ENCODE measurements at places on chromosomes 12 and 14.

DNA sequence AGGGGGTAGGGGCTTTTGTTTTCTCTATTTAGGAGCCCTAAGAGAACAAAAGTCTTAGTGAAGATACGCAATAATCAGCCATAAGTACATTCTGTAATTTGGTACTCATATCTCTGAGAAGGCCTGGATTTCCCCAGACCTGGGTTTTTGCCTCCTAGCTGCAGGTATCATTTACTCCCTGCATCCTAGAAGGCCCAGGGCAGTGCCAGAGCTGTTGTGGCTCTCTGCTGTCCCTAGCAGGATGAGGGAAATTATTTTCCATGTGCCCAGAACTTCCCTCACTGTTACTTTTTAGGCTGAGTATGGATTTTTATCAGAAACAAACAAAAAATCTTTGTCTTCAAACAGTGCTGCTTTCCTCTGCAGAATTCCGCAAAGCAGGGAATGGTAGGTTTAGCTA, 192.5 kb upstream of the SYT1 start:
- H3K4me1 ChIP-seq = no peaks in the 10 kb centered on the region
- no peak for DNase-seq
- H3K27ac ChIP-seq = no peak overlapping the region
- H3K27me3 ChIP-seq = no peaks in the 10 kb centered on the region
- H3K4me3 ChIP-seq = no peak overlapping the region
- no peaks in the 10 kb centered on the region for H3K36me3 ChIP-seq

DNA sequence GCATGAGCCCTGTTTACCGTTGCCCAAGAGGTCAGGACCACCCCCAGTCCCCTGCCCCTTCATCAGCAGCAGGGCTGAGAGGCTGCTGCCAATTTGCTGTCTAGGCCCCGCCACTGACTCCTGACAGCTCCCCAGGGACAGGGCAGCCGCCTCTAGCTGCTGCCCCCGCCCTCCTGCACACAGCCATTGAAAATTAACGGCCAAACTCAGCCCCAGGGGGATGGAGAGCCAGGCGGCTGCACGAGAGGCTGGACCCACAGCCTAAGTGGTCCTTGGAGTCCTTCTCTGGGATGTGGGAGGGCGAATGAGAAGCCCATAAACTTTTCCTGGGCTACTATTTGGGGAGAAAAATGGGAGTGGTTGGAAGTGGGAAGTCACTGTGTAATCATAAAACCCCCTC, 4.6 kb downstream of the FOXN4 start:
- H3K36me3 ChIP-seq = no peaks in the 10 kb centered on the region
- no peak for DNase-seq
- no peak overlapping the region for H3K4me3 ChIP-seq
- no peak overlapping the region for H3K27ac ChIP-seq
- H3K27me3 ChIP-seq = peaks cover 52% of the 10 kb centered on the region
- H3K4me1 ChIP-seq = peaks cover 5% of the 10 kb centered on the region

DNA sequence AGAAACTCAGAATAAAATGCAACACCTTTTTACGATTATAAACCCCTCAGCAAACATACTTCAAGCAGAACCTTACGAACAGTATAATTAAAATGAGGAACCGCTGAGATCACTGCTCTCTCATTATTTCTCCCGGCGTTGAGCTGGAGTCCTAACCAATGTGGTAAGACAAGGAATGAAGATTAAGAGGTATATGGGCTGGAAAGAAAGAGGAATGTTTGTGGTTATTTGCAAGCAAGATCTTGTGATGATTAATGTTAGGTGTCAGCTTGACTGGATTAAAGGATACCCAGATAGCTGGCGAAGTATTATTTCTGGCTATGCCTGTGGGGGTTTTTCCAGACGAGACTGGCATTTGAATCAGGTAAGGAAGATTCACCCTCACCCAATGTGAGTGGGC, 10.3 kb upstream of the ZNF84 start:
- no peak overlapping the region for H3K4me3 ChIP-seq
- H3K27ac ChIP-seq = no peak overlapping the region
- DNase-seq = no peak
- no peaks in the 10 kb centered on the region for H3K27me3 ChIP-seq

DNA sequence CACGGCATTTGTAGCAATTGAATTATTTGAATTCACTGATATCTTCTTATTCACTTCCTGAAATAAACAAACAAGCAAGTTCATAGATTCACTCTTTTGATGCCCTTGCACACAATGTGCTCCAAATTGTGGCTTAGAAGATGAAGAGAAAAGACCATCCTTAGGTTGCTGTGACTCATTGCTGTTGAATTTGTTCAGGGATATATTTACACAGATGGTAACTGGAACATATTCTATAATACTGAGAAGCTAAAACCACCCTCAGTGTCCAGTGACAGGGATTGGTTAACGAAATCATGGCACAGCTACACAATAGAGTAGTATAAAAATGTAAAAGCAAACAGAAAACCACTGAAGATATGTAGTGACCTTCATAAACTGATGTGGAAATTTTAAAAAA, 3.1 kb downstream of the PRB4 start:
- H3K4me3 ChIP-seq = no peak overlapping the region
- H3K4me1 ChIP-seq = no peaks in the 10 kb centered on the region
- no peak overlapping the region for H3K27ac ChIP-seq
- no peaks in the 10 kb centered on the region for H3K36me3 ChIP-seq
- no peaks in the 10 kb centered on the region for H3K27me3 ChIP-seq
- DNase-seq = no peak

- peaks cover 7% of the 10 kb centered on the region for H3K4me1 ChIP-seq
- no peaks in the 10 kb centered on the region for H3K27me3 ChIP-seq
- H3K4me3 ChIP-seq = no peak overlapping the region
- no peak for DNase-seq
- H3K27ac ChIP-seq = no peak overlapping the region
- H3K36me3 ChIP-seq = peaks cover 2% of the 10 kb centered on the region
These were observed 149.4 kb downstream of the FOXN3 start for GRCh38 chr14:89267656-89268055.

DNA sequence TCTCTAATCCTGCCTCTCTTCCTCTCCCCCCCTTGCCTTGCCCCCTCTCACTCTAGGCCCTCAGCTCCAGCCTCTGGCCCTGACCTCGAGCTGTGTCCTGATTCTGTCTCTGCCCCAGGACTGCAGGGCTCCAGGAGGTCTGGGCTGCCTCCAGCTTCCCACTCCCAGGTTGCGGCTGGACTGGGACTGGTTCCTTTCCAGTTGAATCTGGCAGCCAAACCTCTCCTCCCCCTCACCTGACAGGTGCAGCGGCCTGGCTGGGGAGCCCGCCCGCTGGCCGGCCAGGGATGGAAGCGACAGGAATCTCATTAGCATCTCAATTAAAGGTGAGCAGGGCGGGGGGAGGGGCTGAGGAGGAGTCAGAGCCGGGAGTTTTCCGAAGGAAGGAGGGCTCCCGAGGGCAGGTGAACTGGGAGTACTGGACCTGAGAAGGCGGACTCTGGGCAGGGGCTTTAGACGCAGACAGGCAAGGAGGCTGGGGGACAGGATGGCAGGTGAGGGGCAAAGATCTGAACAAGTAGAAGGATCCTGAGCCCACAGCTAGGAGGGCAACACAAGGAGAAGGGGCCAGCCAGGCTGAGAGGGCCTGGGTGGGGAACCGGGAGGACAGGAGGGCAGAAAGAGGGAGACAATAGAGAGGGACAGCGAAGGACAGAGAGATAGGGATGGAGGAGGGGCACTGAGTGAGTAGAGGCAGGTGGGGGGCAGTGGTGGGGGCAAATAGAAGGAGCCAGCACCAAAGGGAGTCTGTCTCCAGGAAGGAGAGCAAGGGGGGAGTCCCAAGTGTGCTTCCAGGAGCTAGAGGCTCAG, at the start of gene SCNN1A:
Gene SCNN1A, minus strand, starts transcription at position 295 of the 810 bp plus-strand sequence. CDS start 780 bp downstream, outside the sequence.
- no peaks in the 10 kb centered on the region for H3K36me3 ChIP-seq
- H3K27ac ChIP-seq = no peak within 1 kb of the TSS
- H3K27me3 ChIP-seq = no peaks in the 10 kb centered on the region
- peaks cover 15% of the 10 kb centered on the region for H3K4me1 ChIP-seq
- no peak for DNase-seq
- H3K4me3 ChIP-seq = no peak within 1 kb of the TSS

DNA sequence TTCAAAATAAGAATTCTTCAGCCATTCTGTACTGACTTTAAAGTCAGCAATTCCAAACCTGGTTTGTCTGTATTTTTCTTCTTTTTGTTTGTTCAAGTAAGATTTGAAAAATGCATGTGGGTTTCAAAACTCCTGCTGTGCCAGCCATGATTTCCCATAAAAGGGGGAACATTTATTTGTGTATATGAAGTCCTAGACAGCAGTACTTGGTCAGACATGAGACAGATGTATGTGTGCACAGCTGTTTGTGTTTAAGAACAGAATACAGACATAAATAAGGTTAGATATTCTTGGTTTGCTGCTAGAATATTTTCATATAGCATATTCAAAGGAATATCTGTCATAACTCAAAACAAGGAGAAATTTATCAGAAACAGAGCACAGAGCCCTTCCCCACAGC, 236.0 kb downstream of the ADAMTS20 start:
- H3K4me1 ChIP-seq = no peaks in the 10 kb centered on the region
- H3K4me3 ChIP-seq = no peak overlapping the region
- H3K36me3 ChIP-seq = no peaks in the 10 kb centered on the region
- no peak for DNase-seq

DNA sequence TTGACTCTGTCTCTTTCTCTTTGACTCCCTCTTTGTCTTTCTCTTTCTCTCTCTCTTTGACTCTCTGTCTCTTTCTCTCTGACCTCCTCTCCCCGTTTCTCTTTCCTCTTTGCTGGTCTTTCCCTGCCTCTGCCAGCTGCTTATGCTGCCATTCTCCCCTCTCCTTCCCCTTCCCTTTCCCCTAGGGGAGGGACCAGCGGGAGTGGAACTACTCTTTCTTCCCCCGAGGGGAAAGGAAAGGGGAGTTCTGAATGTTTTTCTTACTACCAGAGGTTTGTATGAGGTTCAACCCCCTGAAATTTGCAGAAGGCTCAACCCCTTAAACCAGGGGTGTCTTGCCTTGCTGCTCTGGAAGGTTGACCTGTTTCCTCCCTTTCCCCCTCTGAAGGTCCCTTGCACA, 24.7 kb upstream of the RNASE1 start:
- no peaks in the 10 kb centered on the region for H3K27me3 ChIP-seq
- no peak overlapping the region for H3K4me3 ChIP-seq
- H3K36me3 ChIP-seq = no peaks in the 10 kb centered on the region
- no peaks in the 10 kb centered on the region for H3K4me1 ChIP-seq

DNA sequence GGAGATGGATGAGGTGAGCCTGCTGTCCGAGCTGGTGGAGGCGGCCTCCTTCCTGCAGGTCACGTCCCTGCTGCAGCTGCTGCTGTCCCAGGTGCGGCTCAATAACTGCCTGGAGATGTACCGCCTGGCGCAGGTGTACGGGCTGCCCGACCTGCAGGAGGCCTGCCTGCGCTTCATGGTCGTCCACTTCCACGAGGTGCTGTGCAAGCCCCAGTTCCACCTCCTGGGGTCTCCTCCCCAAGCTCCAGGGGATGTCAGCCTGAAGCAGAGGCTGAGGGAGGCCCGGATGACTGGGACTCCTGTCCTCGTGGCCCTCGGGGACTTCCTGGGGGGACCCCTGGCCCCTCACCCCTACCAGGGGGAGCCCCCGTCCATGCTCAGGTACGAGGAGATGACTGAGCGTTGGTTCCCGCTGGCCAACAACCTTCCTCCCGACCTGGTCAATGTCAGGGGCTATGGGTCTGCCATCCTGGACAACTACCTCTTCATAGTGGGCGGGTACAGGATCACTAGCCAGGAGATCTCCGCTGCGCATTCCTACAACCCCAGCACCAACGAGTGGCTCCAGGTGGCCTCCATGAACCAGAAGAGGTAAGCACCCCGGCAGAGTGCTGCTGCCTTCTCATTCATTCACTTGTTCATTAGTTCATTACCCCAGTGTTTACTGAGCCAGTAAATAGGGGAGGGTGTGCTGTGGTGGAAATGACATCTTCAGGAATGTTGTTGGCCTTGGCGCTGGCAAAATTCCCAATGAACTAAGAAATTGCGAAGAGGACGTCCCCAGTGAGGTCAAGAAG, 774 bp upstream of the MANSC4 start:
- no peaks in the 10 kb centered on the region for H3K27me3 ChIP-seq
- H3K36me3 ChIP-seq = peaks cover 8% of the 10 kb centered on the region
- H3K27ac ChIP-seq = peak overlapping the region; percentile 84

DNA sequence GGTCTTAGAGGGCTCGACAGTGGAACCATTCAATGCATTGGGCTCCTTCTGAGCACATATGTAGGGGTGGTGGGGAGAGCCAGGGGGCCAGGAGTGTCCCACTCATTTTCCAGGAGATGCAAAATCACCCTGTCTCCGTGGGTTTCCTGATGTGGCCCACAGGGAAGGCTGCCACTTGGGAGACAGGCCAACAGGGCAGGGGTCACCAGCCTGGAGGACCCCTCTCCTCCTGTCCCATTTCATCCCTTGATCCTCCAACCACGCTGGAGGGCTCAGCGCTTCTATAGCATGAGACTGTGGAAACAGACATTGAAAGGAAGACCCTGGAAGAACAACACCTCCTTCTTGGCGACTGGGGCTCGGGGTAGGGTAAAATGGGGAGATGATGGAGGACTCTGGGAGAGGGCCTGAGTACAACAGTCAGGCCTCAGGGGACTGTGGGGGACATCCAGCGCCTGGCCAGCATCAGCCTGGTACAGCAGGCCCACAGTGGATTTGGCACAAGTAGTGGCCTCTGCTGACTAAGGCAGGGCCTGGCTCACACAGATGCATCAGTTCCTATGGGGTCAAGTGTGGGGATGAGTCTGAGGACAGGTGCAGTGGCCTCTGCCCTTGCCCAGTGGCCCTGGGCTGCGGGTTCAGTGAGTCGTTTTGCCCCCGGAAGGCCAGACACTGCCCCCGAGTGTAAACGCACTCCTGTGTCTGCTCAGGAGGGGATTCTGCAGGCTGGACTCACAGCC, 68.0 kb downstream of the PRIMA1 start:
- DNase-seq = no peak
- peaks cover 10% of the 10 kb centered on the region for H3K4me1 ChIP-seq
- H3K36me3 ChIP-seq = no peaks in the 10 kb centered on the region
- no peak overlapping the region for H3K4me3 ChIP-seq
- no peaks in the 10 kb centered on the region for H3K27me3 ChIP-seq

DNA sequence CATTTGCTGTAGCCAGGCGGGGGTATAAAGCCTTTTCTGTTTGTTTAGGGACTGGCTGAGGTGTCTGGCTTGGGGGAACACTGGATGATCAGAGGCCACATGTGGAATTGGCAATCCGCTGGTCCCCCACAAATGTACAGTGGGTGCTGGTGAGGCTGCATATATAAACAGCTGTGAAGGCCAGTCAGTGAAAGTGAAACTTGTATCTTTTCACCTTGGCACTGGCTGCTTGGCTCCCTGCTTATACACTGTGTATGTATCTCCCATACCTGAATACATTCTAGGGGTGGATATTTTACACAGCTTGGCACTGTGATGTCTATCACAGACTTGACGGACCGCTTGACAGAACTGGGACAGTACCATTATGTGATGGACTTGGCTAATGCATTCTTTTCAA, 246.8 kb upstream of the AVPR1A start:
- no peak for DNase-seq
- H3K27me3 ChIP-seq = no peaks in the 10 kb centered on the region
- H3K27ac ChIP-seq = no peak overlapping the region
- no peak overlapping the region for H3K4me3 ChIP-seq

Data from muscle of leg (tissue), 16 donors.